ENCODE measurements at places on chromosomes 3 and 15.

DNA sequence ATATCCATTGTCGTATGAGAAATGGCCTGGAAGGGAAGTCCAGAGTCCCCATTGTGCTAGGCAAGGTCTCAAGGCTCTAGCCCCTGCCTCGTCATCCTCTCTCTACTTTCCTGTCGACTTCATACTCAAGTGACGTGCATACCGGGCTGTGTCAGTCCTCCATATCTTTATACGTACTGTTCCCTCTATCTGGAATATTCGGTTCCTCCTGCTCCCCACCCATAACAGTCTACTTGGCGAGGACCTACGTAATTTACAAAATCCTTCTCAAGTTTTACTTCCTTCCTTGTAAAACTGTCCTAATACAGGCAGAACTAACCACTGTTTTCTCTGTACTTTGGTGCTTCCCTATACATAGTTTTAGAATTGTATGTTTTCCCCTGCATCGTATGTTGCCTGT is 2.2 kb upstream of the ALPK3 start:
- DNase-seq, result no peak

DNA sequence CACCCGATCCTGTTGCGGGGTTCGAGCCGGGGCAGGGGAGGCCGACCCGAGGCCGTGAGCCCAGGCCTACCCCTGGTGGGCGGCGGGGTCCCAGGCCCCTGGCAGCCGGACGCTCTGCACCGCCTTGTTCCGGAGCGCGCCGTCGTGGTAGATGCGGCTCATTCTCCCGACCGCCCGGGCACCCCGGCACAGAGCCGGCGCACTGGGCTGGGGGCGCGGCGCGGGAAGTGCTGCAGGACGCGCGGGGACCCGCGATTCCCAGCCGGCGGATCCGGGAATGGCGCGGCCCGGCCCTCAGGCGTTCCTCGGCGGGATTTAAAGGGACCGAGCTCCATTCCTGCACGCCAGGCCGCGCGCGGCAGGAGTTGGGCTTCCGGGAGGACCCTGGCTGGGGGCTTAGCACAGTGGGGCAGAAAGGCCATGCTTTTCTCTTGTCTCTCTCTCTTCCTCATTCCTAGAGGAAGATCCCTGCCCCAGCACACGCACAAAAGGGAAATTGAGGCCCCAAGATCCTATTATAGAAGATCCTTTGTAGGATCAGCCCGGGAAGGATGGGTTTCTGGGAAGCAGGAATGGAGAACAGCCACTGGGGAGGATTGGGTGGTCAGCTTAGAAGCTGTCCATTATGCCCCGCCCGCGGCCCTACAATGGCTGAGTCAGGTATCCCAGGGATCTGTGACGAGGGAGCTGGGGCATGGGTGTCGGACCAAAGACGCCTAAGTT is at the start of gene ARPIN:
Gene ARPIN (minus strand): TSS at position 279 of the 723 bp plus-strand sequence. CDS start 117 bp downstream, at position 162.
- peak; percentile 82 for DNase-seq

DNA sequence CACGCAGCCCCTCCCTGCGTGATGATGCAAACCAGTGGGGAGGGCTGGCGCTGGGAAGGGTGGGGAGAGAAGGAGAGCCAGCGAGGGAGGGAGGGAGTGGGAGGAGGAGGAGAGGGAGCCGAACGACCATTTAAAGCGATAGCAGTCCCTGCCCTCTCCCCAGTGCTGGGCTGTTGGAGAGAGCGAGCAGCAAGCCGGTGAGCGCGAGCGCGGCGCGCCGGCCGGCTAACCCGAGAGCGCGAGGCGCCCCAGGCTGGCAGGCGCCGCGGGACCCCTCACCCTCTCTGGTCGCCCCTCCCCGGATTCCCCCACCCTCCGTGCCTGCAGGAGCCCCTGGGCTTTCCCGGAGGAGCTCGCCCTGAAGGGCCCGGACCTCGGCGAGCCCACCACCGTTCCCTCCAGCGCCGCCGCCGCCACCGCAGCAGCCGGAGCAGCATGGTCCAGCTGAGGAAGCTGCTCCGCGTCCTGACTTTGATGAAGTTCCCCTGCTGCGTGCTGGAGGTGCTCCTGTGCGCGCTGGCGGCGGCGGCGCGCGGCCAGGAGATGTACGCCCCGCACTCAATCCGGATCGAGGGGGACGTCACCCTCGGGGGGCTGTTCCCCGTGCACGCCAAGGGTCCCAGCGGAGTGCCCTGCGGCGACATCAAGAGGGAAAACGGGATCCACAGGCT is at the start of gene GRM7:
Gene GRM7 (plus strand): TSS at position 162 of the 671 bp plus-strand sequence.
- DNase-seq, result no peak

GRCh38 chr3:197183582-197183981 is 114.8 kb downstream of the DLG1 start:
- DNase-seq, result no peak

DNA sequence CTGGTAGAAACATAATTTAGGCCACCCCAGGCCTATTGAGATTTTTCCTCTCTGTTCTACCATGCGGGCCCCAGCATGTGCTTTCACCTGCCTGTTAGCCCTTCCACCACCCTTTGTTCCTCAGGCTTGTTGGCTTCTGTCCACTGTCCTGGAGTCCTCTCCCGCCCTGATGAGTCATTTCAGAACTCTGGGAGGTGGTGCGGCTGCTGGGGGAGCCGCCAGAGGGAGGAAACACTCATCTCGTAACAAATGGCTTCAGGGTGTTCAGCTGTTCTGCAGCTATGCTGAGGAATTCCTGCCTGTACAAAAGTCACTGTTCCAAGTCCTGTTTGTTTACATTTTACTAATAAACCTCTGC is 36.3 kb downstream of the LRTM1 start:
- peak; percentile 94 for DNase-seq

Measured in sigmoid colon (tissue), 7 donors.